ENCODE measurements at places on chromosomes 3 and 15.
A peak's percentile ranks its signal among the peaks of the same experiment; 100 is the strongest.

DNA sequence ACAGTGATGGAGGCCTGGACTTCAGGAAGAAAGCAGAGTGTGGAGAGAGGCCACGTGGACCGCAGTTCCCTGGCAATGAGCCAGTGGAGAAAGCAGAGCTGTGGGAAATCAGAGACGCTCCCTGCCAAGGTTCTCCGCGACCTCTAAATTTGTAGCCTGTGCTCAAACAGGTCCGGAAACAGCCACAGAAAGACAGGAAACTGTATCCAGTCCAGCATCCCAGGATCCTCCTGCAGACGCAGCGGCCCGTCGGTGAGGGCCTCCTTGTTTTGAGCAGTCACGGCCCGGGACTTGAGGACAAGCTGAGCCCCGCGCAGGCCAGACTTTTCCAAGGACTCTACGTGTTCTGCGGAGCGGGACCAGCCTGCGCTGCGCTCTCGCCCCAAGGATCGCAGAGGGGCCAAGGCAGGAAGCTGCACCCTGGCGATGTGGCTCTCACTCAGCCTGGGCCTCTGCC lies 22.3 kb downstream of the RPSA start:
- no peak for DNase-seq

- no peak for DNase-seq
These were observed 184.6 kb upstream of the TBC1D5 start for GRCh38 chr3:17927036-17927435.

DNA sequence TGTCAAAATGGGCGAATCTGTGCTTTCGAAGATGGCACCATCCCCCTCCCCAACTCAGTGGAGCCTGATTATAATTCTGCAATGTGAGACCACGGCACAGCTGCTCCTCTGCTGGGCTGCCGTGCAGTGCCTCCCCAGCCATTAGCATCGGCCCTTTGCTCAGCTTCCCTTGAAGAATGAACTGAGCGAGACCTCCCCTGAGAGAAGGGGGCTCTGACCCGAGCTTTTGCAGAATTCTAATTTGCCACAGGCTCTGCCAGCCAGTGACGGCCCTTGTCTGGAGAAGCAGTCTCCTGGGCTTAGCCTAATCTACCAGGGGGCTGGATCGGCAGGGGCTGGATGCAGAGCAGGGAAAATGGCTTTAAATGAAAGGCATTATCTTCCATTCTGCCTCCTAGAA lies 57.2 kb downstream of the GLDN start:
- no peak for DNase-seq

DNA sequence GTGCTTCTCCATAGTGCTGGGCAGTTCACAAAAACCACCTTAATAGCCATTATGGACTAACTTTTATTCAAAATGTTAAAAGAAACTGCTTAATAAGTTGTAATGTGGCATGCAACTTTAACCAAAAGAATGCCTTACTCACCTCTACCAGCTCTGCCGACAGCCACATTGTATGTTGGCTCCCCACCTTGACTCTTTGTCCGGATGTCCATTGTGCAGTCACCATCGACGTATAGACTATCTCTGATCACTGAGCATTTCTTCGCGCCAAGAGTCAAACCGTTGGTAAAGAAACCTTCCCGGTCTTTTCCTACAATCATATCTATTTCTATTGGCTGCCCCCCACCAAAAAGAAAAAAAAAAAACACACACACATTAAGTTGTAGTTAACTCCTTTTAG lies 2.5 kb downstream of the PFN2 start:
- no peak for DNase-seq

- no peak for DNase-seq
These were observed 479.5 kb downstream of the FHIT start for GRCh38 chr3:60771766-60772165.

DNA sequence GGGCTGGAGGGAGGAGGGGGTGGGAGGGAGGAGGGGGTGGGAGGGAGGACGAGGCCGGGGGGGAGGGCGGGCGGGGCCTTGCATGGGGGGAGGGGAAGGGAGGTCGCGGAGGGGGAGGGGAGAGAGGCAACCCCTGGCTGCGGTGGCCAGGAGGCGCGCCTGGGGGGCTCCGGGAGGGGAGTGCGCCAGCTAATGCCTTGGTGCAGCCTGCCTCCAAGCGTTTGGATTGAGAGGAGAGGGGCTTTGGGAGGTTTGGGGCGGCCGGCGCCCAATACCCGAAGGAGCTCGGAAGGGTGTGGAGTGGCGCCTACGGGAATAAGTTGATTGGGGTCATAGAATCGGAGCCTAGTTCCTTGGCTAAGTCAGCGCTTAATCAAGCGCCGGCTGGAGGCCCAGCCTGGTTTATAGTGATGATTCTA lies 557 bp downstream of the TFG start:
- DNase-seq, result peak; percentile 61

- peak; percentile 57 for DNase-seq
These were observed 6.0 kb downstream of the CCR2 start for GRCh38 chr3:46359733-46360493.

DNA sequence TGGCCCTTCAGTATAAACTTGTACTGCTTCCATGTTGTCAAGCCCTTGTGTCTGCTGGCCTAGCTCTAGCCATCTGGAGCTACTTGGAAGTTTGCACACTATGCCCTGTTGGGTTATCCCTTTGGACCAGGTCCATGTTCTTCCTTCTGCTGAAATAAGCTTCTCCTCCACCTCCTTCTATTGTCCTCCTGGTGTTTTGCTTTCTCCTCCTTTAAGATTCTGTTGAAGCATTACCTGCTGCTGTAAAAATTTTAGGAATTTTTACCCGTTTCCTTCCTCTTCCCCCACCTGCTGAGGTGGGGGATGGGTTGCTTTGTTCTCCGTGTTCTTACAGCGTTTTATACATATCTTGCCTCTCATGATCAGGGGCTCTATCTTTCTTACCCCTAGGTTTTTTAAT lies 51.7 kb downstream of the SH3GL3 start:
- DNase-seq, result no peak

DNA sequence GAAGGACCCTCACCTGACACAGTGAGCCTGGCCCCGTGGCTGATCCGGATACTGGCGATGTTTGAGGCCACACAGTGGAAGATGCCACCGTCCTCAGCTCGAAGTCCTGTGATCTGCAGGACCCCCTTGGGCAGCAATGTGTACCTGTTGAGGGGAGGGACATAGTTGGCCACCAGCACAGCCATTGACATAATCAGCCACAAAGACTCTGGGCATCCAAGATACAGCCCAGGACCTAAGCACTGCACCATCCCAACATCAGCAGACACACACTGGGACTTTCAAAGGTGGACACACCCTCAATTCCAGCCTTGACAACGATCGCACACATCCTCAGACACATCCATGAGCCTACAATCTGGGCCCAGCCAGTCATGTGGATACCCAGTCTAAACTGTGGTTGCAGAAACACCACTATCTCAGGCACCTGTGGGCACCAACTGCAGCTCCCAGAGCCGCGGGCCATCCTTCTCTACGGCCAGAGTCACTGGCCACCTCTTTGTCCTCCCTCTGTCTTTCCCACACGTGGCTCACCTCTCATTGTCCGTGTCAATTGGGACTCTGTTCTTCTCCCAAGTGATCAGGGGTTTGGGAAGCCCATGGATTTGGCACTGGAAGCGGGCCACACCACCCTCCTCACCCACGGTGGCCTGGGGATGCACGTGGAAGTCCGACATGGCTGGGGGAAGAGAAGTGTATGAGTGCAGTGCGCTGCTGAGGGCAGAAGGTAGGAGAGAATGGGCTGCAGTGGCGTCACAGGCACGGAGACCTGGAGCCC lies 31.0 kb downstream of the RNU5B-1 start:
- DNase-seq, result no peak

GRCh38 chr3:15384510-15385237 lies 42.7 kb downstream of the METTL6 start:
- DNase-seq, result no peak

- no peak for DNase-seq
These were observed 187.3 kb upstream of the CFAP20DC start for GRCh38 chr3:59237121-59237520.

GRCh38 chr3:118973050-118973449 lies 61.6 kb downstream of the IGSF11 start:
- no peak for DNase-seq

DNA sequence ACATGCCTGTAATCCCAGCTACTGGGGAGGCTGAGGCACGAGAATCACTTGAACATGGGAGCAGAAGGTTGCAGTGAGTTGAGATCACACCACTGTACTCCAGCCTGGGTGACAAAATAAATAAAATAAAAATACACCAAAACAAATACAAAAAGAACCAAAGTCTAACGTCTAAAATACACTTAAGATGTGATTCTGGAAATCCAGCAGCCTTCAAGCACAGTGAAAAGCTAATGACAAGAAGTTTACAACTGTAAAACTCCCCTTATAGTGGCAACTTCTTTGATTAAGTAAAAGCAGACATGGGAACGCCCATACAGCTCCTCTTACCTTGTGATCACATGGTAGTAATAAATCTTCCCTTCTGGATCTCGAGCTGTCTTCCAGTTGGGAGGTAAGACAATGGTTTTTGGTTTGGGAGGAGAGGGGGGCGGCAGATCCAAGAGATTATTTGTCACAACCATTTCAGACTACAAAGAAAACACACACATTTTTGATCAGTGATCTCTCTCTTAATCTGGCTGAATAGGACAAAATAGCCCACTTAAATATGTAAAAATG lies 62.8 kb downstream of the NBEAL2 start:
- no peak for DNase-seq

Data from activated CD4-positive, alpha-beta T cell treated with anti-CD3 and anti-CD28 coated beads for 36 hours (primary cell).